Activated T-helper 1 cell treated with anti-CD3 and anti-CD28 coated beads, Interleukin-12 subunit alpha, Interleukin-12 subunit beta, Interleukin-2, Interleukin-4 antibody, amounts not matched to agents 30 ng/mL and 10 ng/mL and 1 ng/mL, durations not matched to agents 14 hours and 24 hours and 36 hours (primary cell): ENCODE measurements at places on chromosomes 12 and 14.

DNA sequence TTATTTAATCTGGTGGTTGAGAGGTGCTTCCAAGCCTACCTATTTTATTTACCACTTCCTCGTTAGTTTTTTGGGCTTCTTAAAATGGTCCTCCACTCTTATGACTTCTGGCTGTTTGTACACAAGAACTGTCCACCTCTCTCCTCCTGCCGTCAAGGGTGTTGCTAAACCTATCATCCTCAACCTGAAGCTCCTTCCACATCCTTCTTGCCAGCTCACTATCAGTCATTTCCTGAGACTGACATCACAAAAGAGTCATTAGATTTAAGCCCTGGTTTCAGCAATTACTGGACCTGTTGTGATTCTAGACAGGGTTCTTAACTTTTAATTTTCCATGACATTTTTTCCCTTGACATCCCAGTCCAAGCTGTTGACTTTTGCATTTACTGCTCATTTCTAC lies 91.9 kb downstream of the BICD1 start:
- no peak overlapping the region for H3K4me3 ChIP-seq
- DNase-seq: no peak
- peak overlapping the region; percentile 7 for H3K27ac ChIP-seq
- peaks cover 8% of the 10 kb centered on the region for H3K36me3 ChIP-seq
- peaks cover 11% of the 10 kb centered on the region for H3K4me1 ChIP-seq

DNA sequence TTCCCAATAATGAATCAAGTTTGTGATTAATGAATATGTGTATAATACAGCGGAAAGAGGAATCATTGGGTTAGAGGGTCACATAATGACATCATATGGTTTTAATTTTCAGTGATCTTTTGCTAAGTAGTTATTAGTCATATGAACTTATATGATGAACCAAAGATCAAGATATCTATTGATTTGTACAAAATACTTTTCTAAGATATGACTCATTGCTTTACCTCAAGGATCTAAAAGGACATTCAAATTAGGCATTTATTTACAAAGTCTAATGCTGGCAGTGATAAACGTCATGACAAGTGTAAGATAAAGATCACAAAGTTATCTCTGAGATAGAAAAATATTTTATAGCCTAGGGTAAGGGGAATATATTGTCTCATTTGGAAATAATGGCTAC lies 417.8 kb downstream of the RPL10L start:
- no peak overlapping the region for H3K4me3 ChIP-seq
- no peaks in the 10 kb centered on the region for H3K36me3 ChIP-seq
- no peak overlapping the region for H3K27ac ChIP-seq

DNA sequence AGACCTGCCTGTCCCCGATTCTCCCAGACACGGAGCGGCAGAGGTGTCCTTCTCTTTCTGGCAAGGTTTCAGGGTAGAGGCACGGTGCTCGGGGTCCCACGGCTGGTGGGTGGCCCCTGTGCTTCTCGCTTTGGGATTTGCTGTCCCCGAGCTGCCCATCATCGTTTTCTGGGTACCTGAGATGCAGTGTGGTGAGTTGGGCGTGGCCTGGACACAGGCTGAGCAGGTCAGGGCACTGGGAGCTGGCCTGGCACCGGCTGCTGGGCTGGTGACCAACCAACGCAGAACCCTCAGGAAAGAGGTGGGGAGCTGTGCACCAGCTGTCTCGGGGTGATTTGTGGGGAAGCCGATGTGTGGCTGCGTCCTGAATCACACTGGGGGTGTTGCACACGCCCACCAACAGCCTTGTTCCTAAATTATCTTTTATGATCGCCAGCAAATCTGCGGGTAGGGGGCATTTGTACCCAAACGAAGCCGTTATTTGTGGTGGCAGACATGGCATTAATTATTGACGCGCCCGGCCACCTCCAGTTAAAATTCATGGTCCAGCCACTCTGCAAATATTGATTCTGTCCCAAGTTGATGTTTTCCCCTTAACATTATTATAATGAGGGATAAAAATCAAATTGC lies 61.0 kb downstream of the KIF26A start:
- H3K4me3 ChIP-seq: no peak overlapping the region
- H3K4me1 ChIP-seq: no peaks in the 10 kb centered on the region
- DNase-seq: no peak
- no peaks in the 10 kb centered on the region for H3K36me3 ChIP-seq

DNA sequence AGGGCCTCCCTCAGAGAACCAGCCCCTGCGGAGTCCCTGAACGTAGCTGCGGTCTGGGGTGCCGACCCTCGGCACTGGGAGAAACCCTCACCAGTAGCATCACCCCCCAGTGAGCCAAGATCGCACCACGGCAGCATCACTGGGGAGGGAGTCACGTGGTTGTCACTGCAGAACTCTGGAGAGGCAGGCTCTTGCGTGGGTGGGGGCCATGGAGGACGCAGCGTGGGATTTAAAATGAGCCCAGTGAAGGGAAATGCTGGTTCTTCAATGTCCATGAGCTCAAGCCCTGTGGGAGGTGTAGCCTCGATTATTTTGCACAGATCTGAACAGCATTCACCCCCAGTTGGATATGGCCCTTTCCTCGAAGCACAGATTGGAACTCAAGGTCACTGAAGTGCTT lies 3.9 kb upstream of the GALNT9 start:
- H3K36me3 ChIP-seq: no peaks in the 10 kb centered on the region
- no peak for DNase-seq
- no peak overlapping the region for H3K4me3 ChIP-seq
- no peaks in the 10 kb centered on the region for H3K4me1 ChIP-seq
- peaks cover 8% of the 10 kb centered on the region for H3K27me3 ChIP-seq

- H3K27me3 ChIP-seq: no peaks in the 10 kb centered on the region
- peak overlapping the region; percentile 95 for H3K4me3 ChIP-seq
- peak overlapping the region; percentile 92 for H3K27ac ChIP-seq
Observed at GRCh38 chr12:132085291-132085635, 58.9 kb downstream of the DDX51 start.

GRCh38 chr12:466762-467161 lies 7.0 kb downstream of the B4GALNT3 start:
- H3K4me3 ChIP-seq: no peak overlapping the region
- H3K36me3 ChIP-seq: no peaks in the 10 kb centered on the region
- H3K27ac ChIP-seq: no peak overlapping the region
